HS-27A (cell line): ENCODE measurements at places on chromosomes 1 and 21.

- DNase-seq = no peak
These were observed at the start of gene PIK3C2B for GRCh38 chr1:204494281-204495077. Gene PIK3C2B, minus strand, starts transcription at chr1:204494805. Its CDS starts 25,003 bp downstream, at chr1:204469802.

DNA sequence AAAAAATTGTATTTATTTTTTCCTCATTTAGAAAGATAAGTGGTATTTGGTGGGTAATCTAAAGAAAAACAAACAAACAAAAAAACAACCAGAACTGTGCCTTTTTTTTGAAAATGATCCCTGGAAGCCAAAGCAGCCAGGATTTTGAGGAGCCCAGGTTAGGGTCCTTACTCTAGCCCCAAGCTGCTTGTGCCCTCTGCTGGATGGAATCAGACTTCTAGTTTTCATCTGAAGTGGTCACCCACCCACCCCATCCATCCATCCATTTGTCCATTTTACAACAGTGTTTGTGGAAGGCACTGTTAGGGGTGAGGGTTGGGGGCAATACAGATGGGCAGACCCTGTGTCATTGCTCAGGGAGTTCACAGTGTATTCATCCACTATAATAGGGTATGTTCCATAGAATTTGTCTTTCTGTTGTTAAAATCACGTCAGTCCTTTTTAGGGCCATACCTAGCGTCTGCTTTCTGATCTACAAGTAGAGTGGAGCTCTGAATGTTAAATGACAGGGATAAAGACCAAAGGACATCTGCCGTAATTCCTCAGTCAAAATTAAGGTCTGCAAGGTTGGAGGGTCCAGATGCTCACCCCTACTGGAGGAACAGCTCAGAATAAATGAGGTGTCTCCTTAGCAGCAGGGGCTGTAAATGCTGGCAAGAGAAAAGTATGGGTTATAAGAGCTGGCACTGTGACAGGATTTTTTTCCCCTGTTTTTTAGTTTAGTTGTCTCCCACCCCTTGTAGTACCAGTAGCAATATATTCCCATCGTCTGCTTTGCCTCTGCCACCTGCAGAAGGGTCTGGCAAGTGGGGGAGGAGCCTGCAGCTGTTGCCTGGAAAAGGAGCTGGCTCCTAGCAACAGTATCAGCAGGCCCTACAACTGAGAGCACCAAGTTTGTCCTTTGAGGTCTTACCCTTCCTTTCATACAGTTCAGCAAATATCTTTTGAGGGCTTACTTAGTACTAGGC, 3.2 kb downstream of the LRRC42 start:
- no peak for DNase-seq

- no peak for DNase-seq
These were observed 436.6 kb upstream of the ADGRL2 start for GRCh38 chr1:81364088-81364487.

DNA sequence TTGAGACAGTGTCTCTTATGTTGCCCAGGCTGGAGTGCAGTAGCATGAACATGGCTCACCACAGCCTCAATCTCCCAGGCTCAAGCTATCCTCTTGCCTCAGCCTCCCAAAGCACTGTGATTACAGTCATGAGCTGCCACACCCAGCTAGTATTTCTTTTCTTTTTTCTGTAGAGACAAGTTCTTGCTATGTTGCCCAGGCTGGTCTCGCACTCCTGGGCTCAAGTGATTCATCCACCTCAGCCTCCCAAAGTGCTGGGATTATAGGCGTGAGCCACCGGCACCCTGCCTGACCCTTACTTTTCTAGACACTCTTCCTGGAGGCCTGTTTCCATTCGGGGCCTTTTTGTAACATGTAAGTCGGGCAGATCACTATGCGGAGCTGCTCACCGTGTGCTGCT, 30.1 kb upstream of the SRP9 start:
- DNase-seq = no peak

DNA sequence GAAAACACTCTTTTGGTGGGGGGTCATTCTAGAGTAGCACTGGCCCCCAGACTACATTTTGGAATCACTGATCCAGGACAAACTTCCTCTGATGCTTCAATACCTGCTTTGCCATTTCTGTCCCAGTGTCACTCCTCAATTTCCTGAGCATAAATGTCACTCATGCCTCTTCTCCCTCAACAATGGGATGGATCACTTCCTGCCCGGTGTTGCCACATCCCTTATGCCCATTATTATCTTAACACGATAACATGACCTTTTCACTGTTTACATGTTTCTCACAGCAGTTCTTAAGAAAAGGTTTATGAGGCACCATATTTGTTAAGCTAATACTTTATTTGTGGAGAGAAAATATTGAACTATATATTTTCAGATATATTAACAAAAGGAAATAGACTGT, 3.9 kb upstream of the ITLN1 start:
- no peak for DNase-seq

GRCh38 chr1:7535934-7536878, 234.9 kb upstream of the VAMP3 start:
- no peak for DNase-seq

GRCh38 chr1:92031281-92032110, 1.7 kb downstream of the EPHX4 start:
- DNase-seq = no peak

DNA sequence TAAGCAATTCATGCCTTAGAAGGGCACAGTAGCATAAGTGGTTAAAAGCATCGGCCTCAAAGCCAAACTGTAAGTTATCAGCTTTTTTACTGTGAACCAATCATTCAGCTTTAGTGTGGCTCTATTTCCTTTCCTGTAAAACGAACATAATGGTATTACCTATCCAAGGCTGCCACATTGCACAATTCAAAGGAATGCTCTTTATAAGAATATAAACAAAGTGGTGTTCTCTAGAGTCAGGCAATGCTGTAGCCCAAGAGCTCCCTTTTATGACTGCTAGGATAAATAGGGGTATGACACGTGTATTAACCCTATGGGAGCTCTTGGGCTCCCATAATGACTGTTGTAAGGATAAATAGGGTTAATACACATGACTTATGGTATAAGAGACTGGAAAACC, 25.4 kb downstream of the INTS7 start:
- DNase-seq = no peak
